ENCODE measurements at places on chromosomes 5 and 9. TPM values are rescaled to one million over a fixed set of nuclear protein-coding genes. Genes with fewer than 3 reads are reported as not detected.

DNA sequence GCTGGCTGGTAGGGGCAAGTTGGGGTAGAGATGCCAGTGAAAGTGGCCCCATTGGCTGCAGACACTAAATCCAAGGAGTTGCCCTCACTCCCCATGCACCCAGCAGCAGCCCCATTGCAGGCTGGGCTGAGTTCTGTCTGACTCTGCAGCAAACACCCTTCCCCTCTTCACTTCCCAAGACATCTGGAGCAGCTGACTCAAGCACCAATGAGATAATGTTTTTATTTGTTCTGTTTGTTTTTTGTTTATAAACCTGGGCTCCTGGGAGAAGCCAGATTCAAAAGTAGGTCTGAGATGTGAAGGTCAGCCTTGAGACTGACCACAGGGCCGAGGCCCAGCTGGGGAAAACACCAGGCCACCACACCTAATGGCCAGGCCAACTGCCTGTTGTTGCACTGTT, 545.9 kb upstream of the KLF4 start:
- DNase-seq = no peak

DNA sequence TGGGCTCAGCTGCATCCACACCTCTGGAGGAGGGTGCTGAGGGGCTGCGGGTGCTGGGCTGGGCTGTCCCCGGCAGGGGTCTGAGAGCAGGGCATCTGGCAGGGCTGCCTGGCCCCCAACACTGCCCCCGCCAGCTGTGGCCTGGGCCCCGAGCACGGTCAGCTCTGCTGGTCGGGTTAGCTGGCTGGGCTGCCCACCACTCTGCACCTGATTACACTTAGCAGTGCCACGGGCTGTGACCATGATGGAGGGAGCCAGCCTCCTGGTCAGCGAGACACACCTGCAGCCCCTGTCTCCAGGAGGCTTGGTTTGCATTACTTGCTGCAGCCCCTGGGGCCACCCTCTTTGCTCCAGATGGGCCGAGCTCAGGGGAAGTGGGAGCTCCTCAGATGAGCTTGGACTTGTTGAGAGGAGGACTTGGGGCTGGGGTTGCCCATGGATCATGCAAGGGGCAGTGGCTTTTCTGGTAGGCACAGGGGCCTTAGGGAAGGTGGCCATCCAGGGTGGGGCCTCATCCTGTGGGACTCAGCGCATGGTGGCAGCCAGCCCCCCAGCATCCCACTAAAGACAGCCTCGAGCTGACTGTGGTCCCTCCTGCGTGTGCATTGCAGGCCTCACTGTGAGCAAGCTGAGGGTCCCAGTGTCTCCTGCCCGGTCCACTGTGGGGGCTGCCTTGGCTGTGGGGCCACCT, 132.0 kb upstream of the FAM120A start:
- DNase-seq = no peak

- no peak for DNase-seq
Measured at GRCh38 chr5:5252106-5252505, 112.0 kb downstream of the ADAMTS16 start.

- DNase-seq = no peak
Measured at GRCh38 chr9:7799944-7800285, 337 bp upstream of the DMAC1 start.

- no peak for DNase-seq
Measured at GRCh38 chr9:110832926-110833325, 164.3 kb downstream of the MUSK start.

- DNase-seq = no peak
Measured at GRCh38 chr9:78574354-78575045, 277.6 kb downstream of the PSAT1 start.

DNA sequence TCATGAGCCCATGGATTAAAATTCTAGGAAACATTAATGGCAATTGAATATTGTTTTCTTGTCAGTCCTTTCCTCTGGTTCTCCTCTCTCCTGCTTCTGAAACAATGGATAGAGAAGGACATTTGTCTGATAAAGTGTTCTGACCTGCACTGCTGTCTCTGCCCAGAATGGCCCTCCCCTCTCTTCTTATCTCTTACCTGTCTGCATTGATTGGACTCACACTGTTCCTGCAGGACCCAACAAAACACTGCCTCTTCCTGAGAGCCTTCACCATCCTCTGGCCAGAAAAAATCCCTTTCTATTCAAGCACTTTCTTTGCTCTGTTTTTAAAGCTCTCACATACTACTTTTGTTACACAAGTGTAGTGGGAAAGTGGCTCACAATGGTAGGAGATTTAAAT, 143.8 kb upstream of the DHFR start:
- no peak for DNase-seq

The CCDC192 gene
- not detected for total RNA-seq

The FBN2 gene
- total RNA-seq = 4.6 TPM

The IL5 gene
- total RNA-seq = not detected

The CYSRT1 gene
- total RNA-seq = 0.35 TPM

The SLC31A1 gene
- 10.0 TPM for total RNA-seq

The TXNDC8 gene
- total RNA-seq = not detected

The PCDHB2 gene
- total RNA-seq = 2.2 TPM

The LCNL1 gene
- 0.24 TPM for total RNA-seq

The OR1J4 gene
- total RNA-seq = not detected

The CAMK2A gene
- 18.2 TPM for total RNA-seq

The TEK gene
- 30.7 TPM for total RNA-seq

The PRDM9 gene
- total RNA-seq = not detected

Measured in right atrium auricular region (tissue), 2 donors.